ENCODE measurements at places on chromosomes 2 and 18.

DNA sequence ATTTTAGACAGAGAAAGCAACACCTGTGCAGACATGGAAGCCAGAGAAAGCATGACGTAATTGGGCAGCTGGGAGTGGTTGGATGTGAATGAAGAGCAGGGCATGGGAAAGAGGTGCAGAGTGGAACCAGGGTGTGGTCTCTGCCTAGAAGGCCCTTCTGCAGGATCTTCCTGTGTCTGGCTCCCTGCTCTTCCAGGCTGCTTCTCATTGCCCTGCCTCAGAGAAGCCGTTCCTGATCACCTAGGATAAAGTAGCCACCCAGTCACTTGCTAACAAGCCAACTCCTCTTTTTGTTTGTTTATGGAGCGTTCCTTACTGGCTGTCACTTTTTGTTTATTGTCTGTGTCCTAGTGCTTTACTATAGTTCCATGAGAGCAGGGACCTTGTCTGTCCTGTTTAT is 28.5 kb downstream of the GALNT1 start:
- no peak for DNase-seq

DNA sequence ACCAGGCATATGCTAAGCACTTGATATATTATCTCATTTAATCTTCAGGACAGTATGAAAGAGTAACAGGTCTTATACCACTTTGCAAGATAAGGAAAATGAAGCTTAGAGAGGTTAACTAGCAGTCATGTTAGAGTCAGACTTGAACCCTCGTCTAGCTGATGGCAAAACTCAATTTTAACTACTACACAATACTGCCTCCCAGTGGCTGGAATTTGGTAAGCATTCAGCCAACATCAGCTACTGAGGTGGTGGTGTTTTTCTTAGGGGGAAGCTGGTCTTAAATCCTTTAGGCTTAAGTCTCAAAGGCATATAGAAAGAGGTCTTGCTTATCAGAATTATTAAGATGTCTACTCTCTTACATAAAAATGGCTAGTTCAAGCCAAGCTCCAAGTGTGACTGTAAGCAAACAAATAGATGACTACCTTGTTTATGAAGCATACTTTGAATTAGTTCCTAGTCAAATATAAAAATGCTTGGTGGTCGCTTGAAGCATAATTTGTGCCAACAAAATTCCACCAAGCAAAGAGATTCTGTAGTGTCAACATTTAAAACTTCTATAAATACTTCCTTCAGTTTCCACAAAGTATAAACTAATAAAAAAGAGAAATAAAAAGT is 325.4 kb upstream of the FIGN start:
- no peak for DNase-seq

GRCh38 chr2:15521641-15522181 is 39.4 kb downstream of the NBAS start:
- DNase-seq, result no peak

DNA sequence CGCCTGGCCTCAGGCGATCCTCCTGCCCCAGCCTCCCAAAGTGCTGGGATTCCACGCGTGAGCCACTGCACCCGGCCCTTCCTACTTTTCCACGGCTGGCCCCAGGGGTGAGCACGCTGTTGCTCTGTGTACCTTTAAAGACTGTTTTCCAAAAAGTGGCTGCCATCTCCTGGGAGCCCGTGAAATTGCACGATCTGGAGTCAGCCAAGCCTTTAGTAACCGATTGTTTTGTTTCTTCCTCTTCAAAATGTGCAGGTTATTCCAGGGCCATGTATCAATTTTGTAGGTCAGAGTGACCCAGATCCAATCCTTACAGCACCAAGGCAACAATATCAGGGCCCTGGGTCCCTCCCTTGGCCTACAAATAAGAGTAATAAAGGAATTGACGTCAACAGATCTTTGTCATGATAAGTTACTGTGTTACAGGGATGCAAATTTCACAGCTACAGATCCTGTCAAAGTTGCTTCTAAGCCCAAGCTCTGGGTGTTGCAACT is 135.6 kb upstream of the ZNF236 start:
- DNase-seq, result no peak

GRCh38 chr2:36147670-36148390 is 207.7 kb upstream of the CRIM1 start:
- DNase-seq, result no peak

GRCh38 chr2:130190237-130190636 is 8.0 kb downstream of the TUBA3E start:
- DNase-seq, result no peak

DNA sequence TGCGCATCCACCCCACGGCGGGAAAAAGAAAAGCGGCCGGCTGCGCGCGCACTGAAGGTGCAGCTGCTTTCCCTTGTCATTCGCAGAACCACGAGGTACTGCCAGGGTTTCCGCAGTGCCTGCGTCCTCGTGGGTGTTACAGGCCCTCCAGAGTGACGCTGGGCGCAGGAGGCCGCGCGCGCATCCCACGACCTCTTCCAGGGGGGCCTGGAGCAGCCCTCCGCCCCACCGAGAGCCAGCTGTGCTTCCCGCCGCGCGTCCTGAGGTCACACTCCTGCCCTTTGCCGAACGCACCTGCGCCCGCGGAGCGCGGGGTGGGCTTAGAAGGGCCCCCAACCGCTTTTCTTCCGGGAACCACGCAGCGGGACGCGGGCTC is 378 bp upstream of the IAH1 start:
- peak; percentile 27 for DNase-seq

DNA sequence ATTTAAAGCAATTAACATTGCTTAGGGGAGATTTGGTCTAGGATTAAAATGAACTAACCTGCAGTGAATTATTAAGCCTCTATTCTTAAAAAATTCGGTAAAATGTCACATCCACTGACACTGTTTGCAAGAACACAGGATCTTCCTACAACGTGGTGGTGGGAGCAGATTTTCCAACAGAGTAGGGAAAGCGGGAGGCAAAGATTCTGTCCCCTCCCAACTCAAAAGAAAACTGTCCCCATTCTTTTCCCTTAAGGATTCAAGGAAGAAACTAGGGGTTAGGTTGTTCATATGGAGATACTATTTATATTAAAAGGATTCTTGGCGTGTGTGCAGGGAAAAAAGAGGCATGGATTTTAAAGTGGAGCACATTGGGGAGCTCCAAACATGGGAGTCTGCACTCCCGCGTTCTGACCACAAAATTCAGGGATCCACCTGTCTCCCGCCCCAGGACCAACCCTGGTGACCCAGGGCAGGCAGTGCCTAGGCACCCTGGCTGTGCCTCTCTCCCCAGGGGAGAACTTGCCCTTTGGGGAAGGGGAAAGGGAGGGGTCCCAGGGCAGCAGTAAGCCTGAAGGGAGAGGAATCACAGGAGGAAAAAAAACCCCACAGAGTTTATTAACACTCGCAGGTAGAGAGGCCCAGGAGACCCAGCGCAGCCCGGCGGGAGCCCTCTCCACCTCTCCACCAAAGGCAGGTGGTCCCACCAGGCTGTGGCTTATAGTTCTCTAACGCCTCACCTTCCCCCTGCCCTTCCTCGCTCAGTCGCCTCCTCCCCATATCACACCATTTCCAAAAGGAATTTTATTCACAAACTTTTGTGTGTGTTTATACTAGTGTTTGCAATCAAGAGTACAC is 2.3 kb downstream of the PTGR3 start:
- no peak for DNase-seq
